Cerebellar cortex (tissue), 1 donor: ENCODE measurements at places on chromosomes 1 and 21.

GRCh38 chr1:230286166-230286889 is 139.8 kb downstream of the PGBD5 start:
- no peak for DNase-seq

GRCh38 chr1:36883315-36883949 is 150.9 kb downstream of the GRIK3 start:
- no peak for DNase-seq

GRCh38 chr1:187624812-187625545 is 796.2 kb downstream of the PLA2G4A start:
- DNase-seq, result no peak

DNA sequence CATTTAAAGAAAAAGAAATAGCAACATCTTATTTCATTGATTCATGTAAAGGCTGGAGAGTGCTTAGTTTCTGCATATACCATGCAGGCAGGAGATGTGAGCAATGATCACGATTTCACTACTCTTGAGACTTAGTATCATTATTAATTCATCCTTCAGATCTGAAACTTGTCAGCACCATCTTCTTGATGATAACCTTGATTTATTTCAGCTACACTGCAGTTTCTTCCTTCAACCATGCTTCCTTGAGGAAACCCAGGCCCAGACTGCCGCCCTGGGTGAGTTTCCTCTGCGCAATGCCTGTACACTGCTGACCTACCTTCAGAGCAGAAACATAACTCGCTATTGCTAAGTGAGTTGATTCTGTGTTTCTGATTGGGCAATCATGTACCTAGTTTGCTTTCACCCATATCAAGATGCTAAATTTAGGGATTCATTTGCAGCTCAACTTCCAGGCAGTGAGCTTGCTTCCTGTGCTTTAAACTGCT is 13.5 kb upstream of the BCL10 start:
- DNase-seq, result no peak

GRCh38 chr1:247209396-247209795 is 37.6 kb upstream of the ZNF124 start:
- peak; percentile 10 for DNase-seq

DNA sequence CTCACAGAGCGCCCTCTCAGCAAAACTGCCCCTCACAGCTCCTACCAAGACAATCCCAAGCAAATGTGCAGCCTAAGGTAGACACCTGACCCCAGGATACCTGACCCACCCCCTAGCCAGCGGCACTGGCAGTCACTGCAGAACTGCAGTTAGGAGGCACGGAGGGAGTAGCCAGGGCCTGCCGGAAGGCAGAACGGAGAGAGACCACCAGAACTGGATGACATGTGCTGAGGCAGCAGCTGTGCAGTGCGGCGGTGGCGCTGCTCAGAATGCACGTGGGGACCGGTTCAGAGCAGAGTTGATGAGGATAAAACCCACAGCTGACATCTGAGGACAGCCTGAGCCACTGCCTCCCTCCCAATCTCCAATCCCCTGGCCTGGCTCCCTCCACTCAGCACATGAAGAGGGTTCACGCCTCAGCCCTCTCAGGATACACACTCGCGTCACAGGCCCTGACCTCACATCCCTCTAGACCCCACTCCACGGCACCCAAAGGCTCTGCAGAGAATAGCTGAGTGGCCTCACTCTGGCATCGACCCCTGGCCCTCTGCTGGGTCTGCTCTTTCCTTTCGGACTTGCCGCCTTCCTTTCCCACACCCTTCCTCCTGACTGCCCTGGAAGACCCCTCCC is 29.6 kb downstream of the UBE2G2 start:
- no peak for DNase-seq

DNA sequence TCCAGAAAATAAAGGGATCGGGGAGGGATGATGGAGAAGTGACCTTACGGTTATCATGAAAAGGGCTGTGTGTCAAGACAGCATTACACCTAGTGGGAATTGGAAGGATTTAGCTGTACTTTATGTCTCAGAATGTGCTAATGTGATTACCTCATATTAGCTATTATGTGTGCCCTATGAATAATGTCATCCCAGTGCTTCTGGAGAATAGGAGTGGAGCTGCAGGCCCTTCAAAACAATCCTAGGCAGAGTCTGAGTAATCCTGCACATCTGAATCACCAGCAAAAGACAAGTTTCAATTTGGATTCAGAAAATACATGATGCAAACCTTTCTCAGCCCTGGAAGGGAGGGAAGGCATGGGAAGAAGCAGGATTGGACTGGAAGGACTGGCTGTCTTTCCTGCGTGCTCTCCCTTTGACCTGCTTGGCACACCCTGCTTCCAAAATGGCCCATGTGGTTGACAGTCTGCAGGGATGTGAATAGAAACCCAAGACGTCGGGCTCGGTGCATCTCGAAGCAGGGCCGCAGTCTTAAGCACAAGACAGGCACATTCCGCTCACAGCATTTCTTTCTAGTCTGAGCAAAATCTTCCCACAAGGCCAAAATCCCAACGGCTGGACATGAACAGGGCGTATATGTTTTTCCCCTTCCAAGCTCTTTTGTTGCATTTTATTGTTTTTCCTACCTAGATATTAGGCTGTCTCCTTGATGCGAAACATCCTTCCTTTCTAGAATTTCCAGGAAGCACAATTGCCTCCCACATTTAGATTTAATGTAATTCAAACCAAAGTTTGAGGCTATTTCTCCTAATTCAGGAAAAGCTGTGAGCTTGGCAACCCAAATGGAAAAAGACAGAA is 54.3 kb upstream of the TARBP1 start:
- DNase-seq, result no peak

GRCh38 chr1:203454986-203455471 is 20.6 kb upstream of the PRELP start:
- DNase-seq, result no peak
